ENCODE measurements at places on chromosomes 11 and 22.

- DNase-seq = no peak
Observed at GRCh38 chr11:112016088-112016764, 9.0 kb upstream of the DLAT start.

- DNase-seq = no peak
Observed at GRCh38 chr22:38638728-38639127, 17.5 kb downstream of the FAM227A start.

DNA sequence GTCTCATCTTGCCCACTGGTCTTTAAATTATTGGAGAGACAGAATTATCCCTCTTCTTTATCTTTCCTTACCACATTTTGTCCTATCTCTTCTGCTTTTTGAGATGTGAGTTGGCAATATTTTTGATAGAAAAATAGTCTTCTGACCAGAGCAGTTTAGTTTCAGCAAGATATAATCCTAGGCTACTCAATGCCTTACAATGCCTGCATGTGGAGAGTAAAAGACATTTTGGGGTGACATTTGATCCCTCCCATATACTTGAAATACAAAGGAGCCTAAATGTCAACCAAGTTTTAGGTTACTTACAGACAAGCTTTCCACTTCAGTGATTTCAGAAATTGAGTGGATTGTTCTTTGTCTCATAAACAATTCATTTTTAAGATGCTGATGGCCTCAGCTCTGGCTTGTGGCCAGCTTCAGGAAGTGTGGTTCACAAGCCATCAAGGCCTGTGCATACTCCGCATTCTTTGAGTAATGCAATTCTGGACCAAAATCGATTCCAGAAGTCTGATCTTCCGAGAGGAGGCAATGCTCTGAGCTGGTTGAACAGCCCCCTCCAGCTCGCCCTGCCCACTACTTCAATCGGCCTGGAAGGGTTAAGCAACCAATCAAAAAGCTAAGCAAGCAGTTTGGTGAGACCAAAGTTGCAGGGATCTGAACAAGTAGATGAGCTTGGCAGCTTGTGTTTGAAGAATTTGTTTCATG is 274.4 kb downstream of the BLID start:
- DNase-seq = no peak

GRCh38 chr11:71453918-71454304 is 908 bp downstream of the NADSYN1 start:
- no peak for DNase-seq
